ENCODE measurements at places on chromosomes 16 and 17.

GRCh38 chr17:20094777-20095176 is 85.6 kb downstream of the SPECC1 start:
- DNase-seq = no peak

- DNase-seq = peak; percentile 90
Observed at GRCh38 chr17:1648963-1649843, 463 bp downstream of the RILP start.

GRCh38 chr16:4410335-4411075 is 5.9 kb downstream of the CORO7 start:
- DNase-seq = no peak

- no peak for DNase-seq
Observed at GRCh38 chr16:25114121-25114520, 2.6 kb downstream of the LCMT1 start.

- DNase-seq = no peak
Observed at GRCh38 chr17:82590881-82591539, 57.2 kb downstream of the WDR45B start.

GRCh38 chr16:49496656-49497055 is 123.1 kb downstream of the C16orf78 start:
- DNase-seq = no peak

DNA sequence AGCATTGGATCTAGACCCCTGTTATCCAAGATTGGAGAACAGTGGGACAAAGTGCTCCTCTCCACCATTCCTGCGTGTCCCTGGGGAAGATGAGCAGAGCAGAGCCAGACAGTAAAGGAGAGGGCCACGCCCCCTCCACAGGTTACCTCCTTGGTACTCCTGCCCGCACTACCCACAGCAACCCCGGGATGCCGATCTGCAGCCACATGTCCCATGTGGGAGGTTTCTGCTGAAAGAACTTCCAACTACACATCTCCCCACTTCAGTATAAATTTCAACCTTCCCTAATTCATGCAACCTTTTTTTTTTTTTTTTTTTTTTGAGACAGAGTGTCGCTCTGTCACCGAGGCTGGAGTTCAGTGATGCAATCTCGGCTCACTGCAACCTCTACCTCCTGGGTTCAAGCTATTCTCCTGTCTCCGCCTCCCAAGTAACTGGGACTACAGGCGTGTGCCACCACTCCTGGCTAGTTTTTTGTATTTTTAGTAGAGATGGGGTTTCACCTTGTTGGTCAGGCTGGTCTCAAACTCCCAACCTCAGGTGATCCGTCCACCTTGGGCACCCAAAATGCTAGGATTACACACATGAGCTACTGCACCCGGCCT is 2.3 kb downstream of the RAB37 start:
- no peak for DNase-seq

DNA sequence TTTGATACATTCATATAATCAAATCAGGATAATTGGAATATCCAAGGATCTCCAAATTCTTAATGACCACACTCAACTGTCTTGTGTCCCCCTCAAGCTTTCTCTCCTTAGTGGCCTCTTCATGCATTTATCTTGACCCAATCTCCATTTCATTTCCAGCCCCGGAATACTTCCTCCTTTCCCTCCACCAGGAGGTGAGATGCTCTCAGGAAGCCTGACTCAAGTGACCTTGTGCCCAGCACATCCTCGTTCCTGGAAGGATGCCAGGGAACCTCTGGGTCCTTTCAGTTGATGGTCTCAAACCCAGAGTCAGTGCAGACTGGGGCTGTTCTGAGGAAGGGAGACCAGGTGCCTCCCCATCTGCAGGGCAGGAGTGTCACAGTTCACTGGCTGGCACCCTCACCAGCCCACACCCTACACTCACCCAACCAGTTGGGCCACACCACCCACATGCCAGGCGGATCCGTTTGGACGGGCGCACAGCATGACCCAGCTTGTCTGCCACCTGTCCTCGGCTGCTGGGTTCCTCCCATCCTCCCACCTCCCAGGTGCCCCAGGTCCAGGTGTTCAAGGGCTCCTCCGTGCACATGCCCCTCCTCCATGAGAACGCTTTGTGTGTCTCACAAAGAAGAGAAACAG is 14.0 kb upstream of the EMP2 start:
- no peak for DNase-seq

DNA sequence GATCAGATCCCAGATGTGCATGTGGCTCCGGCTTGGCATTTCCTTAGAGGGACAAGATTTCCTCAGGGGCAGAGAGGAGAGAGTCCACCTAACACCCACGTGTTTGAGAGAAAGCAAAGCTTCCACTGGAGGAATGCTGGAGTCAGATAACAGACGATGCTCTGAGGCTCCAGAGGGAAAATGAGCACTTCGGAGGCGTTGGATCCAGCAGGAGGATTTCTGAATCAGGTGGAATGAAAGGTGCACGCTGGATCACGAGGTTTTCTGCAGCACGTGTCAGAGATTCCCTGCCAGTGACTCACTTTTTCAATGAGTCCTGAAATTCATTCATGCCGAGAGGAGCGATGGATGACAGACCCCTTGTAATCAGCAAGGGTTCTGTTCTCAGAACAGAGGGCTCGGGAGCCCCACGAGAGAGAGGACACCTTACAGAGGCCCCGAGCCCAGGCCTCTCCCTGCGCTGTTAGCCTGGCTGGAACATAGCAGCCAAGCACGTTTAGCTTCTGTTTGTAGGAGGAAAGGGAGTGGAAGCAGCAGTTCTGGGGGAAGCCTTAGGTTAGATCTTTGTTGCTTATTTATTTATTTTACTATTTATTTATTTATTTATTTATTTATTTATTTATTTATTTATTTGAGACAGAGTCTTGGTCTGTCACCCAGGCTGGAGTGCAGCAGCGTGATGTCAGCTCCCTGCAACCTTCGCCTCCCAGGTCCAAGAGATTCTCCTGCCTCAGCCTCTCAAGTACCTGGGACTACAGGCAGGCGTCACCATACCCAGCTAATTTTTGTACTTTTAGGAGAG is 49.3 kb upstream of the JPH3 start:
- no peak for DNase-seq

- no peak for DNase-seq
Observed at GRCh38 chr17:82862191-82862590, 22.4 kb upstream of the ZNF750 start.

GRCh38 chr17:15266325-15267125 is 1.4 kb upstream of the PMP22 start:
- no peak for DNase-seq

DNA sequence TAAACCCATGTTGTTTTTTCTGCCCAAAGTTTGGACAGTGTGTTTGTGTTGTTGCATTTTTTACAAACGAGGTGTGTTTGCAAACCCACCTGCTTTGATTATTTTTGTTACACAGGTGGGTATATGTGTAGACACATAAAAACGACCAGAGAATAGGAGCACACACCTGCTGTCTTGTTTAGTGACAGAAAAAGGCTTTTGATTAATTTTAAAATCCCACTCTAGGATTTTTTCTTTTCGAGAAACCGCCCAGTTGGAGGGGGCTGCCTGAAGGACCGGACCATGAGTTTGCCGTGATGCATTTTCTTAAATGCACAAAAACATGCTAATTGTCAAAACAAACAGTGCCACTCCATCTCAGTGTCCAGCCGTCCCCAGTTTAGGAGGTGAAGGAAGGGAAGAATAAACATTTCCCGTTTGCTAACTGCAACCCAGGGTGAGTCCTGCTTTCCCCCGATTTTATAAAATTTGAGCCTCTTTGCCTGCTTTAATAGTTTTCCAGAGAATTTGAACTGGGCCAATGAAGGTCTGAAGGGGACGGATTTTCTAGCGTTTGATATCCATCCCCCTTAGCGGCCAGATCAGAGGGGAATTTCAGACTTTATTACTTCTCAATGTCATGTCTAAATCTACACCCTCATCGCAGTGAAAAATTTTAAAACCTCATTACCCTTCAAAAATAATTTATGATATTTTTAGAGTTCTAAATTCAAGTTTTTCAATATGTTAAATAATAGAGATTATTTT is 3.2 kb downstream of the FOXC2 start:
- no peak for DNase-seq

DNA sequence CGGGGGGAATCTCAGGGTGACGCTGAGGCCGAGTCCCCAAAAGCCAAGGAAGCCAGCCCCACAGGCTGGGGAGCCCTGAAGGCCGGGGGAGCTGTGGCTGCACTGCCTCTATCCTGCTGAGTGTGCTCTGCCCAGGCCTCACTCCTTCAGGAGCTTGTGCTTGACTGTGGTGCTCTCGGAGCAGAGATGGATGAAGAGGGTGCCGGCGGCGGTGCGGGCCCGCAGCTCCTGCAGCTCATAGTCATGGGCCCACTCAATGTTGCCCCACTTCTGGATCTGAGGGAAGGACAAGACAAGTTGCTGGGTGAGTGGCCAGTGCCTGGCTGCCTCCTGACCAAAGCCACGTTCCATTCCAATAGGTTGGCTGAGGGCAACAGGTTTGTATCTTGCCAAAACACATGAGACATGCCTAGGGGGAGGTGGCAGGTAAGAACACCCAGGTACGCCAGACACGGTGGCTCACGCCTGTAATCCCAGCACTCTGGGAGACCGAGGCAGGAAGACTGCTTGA is 20.5 kb downstream of the ATPAF2 start:
- no peak for DNase-seq

DNA sequence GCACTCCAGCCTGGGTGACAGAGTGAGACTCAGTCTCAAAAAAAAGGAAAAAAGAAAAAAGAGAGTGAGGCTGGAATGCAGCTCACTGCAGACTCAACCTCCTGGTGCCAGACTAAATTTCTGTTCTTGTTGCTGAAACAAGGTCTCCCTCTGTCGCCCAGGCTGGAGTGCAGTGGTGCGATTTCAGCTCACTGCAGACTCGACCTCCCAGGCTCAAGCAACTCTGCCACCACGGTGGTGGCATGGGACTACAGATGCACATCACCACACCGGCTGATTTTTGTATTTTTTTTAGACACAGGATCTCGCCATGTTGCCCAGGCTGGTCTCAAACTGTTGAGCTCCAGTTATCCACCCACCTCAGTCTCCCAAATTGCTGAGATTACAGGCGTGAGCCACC is 34.6 kb downstream of the TRIM25 start:
- no peak for DNase-seq

DNA sequence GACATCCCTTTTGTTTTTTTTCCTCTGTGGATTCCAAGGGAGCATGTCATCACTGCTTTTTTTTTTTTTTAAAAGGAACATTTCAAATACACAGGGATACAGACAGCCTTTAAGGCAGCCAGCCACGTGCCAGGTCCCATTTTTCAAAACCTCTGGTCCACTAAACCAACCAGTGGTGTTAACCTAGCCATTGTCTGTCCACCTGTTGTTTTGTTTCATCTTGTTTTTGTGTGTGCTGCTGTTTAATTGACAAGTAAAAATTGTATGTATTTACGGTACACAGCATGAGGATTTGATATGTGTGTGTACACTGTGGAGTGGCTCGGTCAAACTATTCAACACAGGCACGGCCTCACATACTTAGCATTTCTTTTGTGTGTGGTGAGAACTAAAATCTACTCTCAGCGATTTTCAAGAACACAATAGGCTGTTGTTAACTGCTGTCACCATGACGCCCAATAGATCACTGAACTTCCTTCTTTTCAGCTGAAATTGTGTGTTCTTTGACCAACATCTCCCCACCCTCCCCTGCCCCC is 19.2 kb downstream of the TMEM114 start:
- no peak for DNase-seq

DNA sequence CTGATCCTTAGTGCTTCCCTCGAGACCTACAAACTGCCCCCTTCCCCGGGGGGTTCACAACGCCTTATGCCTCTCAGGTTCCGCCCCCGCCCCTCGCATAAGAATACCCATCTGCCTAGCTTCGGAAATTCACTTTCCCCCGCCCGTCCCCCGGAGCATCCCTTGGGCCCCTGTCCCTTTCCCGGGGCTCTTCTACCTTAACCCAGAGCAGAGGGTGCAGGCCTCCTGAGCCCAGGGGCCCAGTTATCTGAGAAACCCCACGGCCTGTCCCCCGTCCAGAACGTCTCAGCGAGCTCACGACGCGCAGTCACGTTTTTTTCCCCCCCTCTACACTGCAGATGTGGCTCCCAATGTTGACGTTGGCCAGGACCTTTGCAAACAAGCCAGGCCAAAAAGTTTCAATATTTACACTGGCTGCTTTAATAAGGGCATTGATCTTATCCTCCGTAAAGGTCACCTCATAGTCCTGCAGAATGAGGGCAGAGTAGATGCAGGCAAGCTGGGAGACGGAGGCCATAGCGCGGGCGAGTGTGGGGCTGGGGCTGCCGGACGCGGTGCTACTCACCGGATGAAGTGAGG is 1.4 kb upstream of the NBR1 start:
- no peak for DNase-seq

DNA sequence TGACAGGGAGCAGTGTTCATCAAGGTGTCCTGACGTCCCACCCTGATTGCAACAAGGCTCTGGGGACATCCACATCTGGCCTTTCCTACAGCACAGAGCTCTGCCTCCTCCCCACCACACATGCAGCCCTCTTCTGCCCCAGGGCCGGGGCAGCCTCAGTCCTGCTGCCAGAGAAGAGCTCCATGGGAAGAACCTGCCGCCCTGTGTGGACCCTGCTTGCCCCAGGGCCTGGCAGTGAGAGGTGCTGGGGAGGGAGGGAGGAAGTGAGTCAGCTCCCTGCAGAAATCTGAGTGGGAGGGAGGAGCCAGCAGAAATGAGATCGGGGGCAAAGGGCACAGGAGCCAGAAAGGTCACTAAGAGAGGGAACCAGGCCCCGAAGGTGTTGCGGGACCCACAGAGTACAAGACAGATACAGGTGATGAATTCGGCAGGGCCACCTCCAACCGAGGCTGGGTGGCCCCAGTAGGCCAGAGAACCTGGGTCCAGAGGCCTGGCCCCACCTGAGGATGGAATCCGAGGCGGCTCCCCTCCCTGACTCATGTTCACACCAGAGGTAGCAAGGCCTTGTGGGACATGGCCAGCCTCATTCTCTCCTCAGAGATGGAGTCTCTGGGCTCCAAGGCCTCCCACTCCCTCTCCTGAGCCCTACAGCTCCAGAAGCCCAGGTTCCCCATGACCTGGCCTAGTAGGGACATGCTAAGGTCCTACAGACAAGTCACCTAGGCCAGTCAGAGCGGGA is 24.8 kb downstream of the MYO18A start:
- no peak for DNase-seq

DNA sequence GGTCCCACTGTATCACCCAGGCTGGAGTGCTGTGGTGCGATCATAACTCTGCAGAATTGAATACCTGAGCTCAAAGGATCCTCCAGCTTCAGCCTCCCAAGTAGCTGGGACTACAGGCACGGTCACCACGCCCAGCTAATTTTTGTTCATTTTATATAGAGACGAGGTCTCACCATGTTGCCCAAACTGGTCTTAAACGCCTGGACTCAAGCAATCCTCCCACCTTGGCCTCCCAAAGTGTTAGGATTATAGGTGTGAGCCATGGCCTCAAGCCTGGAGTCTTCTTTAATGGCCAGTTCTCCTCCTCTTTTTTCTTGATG is 484 bp downstream of the CD300LB start:
- no peak for DNase-seq

GRCh38 chr16:59305850-59306249 is 571.7 kb upstream of the GOT2 start:
- no peak for DNase-seq

GRCh38 chr17:29557085-29557738 is 9.6 kb downstream of the ABHD15 start:
- no peak for DNase-seq

DNA sequence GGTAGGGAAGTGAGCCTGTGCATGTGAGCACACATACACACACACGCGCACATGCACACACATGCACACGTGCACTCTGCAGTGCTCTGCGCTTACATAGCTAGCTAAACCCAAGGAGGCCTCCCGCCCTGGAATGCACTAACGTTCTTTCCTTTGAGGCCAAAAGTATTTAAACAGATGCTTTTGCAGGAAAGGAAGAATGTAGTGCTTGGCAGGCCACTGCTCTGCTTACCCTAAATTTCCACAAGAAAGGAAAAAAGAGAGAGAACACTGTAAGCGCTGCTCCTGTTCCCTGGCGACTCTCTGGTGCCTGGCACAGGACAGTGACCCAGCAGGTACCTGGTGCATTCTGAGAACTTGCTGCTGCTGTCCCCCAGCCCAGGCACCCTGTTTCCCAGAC is 31.3 kb upstream of the MRPS23 start:
- no peak for DNase-seq

All from activated T-helper 9 cell treated with anti-CD3 and anti-CD28 coated beads, Interleukin-2, amount 50 U/mL, for 16 hours (primary cell).